ENCODE measurements at places on chromosomes 7 and 10.

- no peak for DNase-seq
These were observed 4.5 kb downstream of the TNS3 start for GRCh38 chr7:47577321-47577919.

DNA sequence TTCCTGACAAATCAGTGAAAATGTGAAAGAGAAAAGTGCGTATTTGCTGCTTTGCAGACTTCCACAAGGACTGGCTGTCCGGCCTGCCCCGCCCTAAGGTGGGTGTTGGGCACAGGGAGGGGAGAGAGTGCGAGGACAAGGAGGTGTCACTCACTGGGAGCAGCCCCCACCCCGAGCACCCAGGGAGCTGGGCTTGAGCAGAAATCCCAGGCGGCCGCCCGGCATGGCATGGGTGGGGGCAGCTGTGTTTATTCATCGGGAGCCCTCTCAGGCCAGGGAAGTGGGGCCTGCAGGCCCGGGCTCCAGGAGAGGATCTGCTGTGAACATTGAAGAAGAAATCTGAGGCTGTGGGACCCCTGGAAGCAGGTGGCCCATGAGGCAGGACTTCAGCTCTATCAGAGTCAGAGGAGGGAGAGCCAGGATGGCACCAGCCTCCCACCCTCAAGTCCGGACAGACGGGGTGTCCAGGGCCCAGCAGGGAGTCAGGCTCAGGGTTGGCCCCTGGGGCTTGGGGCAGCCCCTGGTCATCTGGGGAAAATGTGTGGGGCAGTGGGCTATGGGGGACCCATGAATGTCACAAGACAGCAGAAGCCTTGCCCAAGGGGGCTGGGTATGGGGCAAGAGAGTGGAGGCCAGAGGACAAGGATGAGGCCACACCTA, 164.4 kb upstream of the PPP2R2D start:
- DNase-seq, result no peak

DNA sequence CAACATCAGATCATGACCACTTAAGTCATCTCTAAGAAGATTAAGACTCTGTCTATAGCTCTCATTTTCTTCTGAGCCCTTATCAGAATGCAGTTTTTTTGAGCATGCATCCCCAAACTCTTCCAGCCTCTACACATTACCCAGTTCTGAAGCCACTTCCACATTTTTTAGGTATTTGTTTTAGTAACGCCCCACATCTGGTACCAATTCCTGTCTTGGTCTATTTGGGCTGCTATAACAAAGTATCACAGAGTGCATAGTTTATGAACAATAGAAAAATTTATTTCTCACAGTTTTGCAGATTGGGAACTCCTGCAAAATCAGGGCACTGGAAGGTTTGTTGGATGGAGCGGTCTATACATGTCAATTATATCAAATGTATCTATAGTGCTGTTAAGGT, 107.7 kb upstream of the KCND2 start:
- DNase-seq, result no peak

- no peak for DNase-seq
These were observed 151.1 kb downstream of the SORCS1 start for GRCh38 chr10:107013258-107014006.

- no peak for DNase-seq
These were observed 1.3 kb downstream of the EIF4EBP2 start for GRCh38 chr10:70405037-70405824.

DNA sequence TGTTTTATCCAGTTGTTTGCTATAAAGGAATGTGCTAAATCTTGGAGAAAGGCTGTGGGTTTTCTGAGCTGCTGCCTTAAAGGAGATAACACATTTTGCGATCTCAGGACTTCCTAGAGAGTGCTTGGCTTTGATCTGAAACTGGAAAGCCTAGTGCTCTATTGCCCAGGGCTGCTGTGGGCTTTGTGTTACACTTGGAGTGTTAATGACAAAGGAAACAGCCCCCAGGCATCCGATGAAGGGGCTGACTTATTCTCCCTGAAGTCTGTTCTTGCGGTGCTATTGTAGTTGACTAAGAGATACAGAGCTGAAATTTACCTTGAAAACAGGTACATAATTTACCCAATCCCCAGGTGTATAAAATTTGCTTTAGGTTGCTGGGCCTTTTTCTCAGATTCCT, 74.5 kb downstream of the SND1 start:
- no peak for DNase-seq

DNA sequence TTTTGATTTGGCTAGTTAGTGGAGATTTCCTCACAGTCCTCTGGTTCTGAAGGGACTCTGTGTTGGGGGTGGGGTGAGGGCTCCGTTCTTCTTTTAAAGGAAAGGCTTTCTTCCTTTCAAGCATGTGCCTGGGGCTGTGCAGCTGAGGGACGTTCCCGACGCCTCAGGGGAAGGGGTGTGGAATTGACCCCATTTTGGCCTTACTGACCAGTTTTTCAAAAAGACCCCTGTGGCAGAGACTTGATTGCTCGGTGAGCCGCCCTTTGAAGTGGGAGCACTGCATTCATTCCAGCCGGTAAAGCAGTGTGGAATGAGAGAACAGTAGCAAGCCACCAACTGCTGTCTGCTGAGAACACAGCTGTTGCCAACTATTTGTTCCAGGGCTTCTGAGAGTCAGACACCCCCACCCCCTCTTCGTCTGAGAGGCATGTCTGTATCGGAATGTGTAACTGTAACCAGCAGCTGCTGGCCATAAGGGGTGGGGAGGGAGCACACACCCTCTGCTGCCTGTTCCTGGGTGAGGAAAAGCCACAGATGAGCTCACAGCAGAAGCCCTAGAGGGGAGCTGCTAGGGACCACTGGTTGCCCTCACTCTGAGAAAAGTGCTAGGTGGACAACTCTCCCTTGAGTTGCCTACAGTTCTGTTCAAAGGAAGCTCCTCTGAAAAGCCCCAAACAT, 33.2 kb downstream of the WBP1L start:
- no peak for DNase-seq

DNA sequence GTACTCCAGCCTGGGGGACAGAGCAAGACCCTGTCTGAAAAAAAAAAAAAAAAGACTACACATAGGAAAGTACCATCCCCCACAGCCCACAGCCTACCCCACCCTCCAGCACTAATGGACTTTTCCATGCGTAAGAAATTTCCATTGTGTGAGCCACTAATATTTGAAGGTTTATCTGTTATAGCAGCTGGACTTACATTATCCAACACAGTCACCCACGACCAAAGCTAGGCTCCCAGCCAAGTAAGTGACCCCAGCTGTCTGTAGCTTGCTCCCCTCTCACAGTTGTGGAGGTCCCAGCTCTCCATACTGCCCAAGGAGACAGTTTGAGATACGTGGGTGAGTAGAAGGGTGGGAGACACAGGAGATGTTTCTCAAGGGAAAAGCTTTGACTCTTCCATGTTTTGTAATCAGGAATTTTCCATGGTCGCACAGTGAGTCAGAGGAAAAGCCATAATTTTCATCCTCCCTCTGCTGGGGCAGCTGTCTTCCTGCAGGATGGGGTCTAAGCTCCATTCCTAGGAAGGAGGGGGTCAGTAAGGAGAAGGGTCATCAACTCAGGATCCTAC, 57.4 kb downstream of the CAV1 start:
- no peak for DNase-seq

GRCh38 chr7:123675181-123675473, 19.5 kb downstream of the LMOD2 start:
- DNase-seq, result no peak

DNA sequence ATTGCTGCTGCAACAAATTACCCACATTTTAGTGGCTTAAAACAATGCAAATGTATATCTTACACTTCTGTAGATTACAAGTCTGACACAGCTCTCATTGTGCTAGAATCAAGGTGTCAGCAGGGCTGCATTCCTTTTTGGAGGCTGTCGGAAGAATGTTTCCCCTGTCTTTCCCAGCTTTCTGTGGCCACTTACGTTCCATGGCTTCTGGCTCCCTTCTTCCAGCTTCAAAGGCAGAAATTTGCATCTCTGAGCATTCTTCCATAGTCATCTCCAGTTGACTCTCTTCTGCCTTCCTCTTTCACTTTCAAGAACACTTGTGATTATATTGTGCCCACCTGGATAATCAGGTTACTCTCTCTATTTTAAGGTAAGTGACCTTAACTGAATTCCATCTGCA, 125.3 kb downstream of the GPR158 start:
- no peak for DNase-seq

DNA sequence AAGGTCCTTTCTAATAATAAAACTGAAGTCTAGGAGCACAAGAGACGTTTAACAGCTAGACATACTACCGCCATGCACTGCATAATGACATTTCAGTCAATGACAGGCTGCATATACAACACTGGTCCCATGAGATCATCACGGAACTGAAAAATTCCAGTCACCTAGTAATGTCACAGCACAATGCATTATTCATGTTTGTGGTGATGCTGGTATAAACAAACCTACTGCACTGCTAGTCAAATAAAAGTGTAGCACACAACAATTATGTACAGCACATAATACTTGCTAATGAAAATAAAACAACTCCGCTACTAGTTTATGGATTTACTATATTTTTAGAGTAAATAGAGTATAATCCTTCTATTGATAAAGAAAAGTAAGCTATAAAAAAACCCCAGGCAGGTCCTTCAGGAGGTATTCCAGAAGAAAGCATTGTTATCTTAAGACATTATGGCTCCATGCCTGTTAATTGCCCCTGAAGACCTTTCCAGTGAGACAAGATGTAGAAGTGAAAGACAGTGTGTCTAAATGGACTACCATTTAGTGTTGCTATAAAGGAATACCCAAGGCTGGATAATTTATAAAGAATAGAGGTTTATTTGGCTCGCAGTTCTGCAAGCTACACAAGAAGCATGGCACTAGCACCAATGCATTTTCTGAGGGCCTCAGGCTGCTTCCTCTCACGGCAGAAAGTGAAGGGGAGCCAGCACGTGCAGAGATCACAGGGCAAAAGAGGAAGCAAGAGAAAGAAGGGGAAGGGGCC, 47.1 kb downstream of the HIBADH start:
- no peak for DNase-seq

DNA sequence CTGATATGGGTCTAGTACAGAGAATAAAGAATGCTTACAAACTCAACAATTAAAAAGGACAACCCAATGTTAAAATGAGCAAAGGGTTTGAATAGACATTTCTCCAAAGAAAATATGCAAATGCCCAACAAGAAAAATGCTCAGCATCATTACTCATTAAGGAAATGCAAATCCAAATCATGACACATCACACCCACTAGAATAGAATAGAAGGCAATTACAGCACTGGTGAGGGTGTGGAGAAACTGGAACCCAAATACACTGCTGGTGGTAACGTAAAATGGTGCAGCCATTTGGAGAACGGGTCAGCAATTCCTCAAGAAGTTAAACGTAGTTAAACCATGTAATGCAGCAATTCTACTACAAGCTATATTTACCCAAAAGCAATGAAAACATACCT, 53.8 kb downstream of the KDM7A start:
- DNase-seq, result no peak

DNA sequence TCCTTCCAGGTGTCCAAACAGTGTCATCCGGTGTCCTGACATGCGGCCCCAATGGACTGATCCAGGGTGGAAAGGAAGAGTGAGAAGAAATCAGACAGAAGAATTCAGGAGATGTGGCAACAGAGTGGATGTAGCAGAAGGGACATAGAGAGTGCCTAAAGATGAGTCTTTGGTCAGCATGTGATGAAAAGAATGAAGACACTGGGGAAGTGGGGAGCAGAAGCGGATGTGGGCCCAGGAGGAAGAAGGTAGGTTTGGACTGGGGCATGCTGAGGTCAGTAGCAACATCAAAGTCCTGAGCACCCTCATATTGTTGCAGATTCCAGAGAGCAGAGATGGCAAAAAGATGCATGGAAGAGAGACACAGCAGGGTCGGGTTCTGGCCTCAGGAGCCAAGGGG, 71.8 kb upstream of the STEAP1B start:
- no peak for DNase-seq

GRCh38 chr7:152365982-152366603, 69.7 kb downstream of the KMT2C start:
- no peak for DNase-seq

DNA sequence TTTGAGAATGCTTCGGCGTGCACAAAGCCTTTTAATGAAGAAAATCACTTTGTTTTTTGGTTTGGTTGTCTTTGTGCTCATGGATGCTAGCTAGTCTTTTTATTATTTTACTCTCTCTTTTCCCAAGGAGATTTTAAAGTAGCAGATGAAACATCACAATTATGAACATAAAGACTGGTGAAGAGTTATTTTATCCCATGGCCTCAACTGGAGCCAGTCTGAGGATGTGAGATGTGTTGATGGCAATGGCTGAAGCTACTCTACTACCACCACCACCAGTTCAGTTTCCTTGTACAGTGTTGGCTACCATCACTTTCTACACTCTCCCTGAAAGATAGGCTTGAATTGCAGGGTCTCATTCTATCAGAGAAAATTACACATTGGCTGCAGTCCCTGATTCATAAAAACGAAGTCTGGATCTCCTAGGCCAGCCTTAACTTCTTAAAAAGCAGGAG, 494 bp upstream of the HERC4 start:
- no peak for DNase-seq

- no peak for DNase-seq
These were observed 298.7 kb upstream of the LRRTM3 start for GRCh38 chr10:66627156-66627555.

DNA sequence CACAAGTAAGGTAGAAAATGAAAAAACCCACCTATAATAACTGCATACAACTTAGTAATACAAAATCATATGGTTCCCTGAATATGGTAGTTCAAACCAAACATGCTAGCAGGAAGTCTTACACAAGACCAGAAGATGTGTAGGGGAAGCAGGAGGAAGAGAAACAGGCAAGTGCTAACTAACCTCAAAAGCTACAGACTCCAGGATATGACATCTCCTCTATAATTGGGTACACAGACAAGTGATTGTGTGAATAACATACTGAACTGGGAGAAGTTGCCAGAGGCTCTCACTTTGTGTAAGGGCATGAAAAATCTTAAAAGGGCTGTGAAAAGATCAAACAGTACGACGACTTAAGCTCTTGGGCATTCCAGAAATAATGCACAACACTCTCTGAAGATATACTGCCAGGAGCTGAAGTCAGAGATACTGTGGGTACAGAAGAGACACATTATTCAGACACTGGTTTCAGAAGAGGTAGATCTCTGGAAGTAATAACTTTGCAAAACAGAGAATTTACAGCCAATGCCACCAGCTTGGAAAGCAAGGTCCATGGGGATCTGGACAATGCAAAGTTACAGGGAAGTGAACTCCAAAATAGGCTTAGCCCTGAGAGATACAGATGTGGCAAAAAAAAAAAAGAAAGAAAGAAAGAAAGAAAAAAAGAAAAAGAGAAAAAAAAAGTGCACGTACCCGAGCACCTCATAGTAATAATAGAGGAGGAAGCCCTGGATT, 767.2 kb downstream of the TNS3 start:
- no peak for DNase-seq

DNA sequence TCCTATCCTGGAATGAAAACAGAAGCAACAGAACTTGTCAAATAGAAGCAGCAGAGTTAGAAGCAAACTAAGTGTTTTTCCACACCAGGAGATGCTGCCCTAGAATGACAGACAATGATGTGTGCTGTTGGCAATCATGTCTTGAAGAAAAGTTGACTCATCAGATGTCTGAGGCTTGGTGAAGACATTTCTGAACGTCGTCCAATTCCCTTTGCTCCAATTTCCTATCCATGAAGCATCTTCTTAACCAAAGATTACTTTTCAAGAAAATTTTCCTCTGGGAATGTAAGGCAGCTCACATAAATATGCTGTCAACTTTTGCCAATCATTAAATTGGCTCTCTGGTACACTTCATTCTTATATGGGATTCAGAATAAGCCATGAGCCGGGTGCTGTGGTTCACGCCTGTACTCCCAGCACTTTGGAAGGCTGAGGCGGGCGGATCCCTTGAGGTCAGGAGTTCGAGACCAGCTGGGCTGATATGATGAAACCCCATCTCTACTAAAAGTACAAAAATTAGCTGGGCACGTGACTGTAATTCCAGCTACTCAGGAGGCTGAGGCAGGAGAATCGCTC, 34.6 kb downstream of the MALSU1 start:
- DNase-seq, result no peak
